Stomach (tissue), 19 donors: ENCODE measurements at places on chromosomes 13 and 19.

- no peaks in the 10 kb centered on the region for H3K36me3 ChIP-seq
- H3K27ac ChIP-seq, result peak overlapping the region; percentile 39
- DNase-seq, result peak; percentile 46
- peaks cover 14% of the 10 kb centered on the region for H3K4me1 ChIP-seq
These were observed 3.4 kb downstream of the CADM4 start for GRCh38 chr19:43636121-43636683.

DNA sequence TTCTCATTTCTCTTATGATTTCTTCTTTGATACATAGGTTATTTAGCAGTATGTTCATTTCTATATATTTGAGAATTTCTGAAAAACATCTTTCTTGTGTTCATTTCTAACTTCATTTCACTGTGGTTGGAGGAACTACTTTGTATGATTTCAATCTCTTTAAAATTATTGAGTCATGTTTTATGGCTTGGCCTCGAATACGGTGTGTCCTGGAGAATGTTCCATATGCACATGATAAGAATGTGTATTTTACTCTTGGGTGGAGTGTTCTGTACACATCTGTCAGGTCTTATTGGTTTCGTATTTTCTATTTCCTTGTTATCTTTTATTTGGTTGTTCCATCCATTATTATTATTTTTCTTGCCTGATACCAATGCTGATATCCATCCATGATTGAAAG lies 22.9 kb downstream of the DNM2 start:
- H3K27me3 ChIP-seq, result no peaks in the 10 kb centered on the region
- peaks cover 88% of the 10 kb centered on the region for H3K4me1 ChIP-seq
- H3K4me3 ChIP-seq, result no peak overlapping the region
- peaks cover under 1% of the 10 kb centered on the region for H3K36me3 ChIP-seq
- peak; percentile 66 for DNase-seq

DNA sequence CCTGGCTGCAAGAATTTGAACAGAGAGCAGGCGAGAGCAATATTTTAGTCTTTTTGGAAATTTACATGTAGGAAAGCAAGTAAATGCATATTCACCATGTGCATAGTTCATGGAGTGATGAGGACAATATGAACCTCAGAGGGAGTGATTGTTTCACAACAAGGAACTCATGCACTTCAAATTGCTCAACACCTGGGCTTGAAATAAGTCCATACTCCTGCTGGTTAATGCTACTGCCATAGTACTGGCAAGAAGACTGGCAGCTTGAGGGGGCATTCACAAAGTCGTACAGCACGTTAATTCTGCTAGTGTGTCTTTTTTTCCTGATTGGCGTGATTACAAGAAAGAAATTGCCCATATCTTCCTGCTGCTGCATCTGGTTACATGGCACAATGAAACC lies 267.6 kb downstream of the PCDH17 start:
- no peaks in the 10 kb centered on the region for H3K36me3 ChIP-seq
- H3K27me3 ChIP-seq, result no peaks in the 10 kb centered on the region
- no peaks in the 10 kb centered on the region for H3K4me1 ChIP-seq
- no peak for DNase-seq
- no peak overlapping the region for H3K27ac ChIP-seq

DNA sequence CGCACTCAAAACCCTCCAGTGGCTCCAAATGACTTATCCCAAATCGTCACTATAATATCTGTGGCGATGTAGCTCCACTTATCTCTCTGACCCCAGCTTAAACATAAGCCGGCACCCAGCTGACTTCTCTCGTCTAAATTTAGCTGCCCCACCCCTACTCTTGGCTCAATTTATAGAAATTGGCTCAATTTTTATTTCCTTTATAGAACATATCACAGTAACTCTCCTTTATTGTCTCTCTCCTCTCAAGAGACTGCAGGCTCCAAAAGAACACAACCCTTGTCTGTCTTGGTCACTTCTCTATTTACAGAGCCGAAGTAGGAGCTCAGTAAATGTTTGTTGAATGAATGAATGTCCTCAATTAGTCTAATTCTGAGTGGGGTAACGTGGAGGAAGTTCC lies 805 bp downstream of the ZNF784 start:
- H3K27me3 ChIP-seq, result no peaks in the 10 kb centered on the region
- H3K27ac ChIP-seq, result peak overlapping the region; percentile 94
- DNase-seq, result no peak
- H3K36me3 ChIP-seq, result peaks cover 19% of the 10 kb centered on the region

DNA sequence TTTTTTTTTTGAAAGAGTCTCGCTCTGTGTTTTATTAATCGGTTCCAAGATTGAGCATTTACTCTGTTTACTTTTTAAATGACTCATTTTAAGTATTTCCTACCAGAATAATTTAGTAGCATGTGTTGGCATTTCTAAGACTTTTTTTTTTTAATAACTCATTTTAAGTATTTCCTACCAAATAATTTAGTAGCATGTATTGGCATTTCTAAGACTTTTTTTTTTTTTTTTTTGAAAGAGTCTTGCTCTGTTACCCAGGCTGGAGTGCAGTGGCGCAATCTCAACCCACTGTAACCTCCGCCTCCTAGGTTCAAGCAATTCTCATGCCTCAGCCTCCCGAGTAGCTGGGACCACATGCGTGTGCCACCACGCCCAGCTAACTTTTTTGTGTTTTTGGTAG lies 13.1 kb downstream of the SETDB2 start:
- DNase-seq, result no peak
- H3K4me3 ChIP-seq, result no peak overlapping the region
- no peak overlapping the region for H3K27ac ChIP-seq
- peaks cover 15% of the 10 kb centered on the region for H3K4me1 ChIP-seq
- H3K36me3 ChIP-seq, result peaks cover 18% of the 10 kb centered on the region

- H3K27ac ChIP-seq, result no peak overlapping the region
- no peak overlapping the region for H3K4me3 ChIP-seq
- DNase-seq, result no peak
- peaks cover 12% of the 10 kb centered on the region for H3K27me3 ChIP-seq
- no peaks in the 10 kb centered on the region for H3K36me3 ChIP-seq
- H3K4me1 ChIP-seq, result peaks cover 3% of the 10 kb centered on the region
These were observed 11.9 kb upstream of the NOTCH3 start for GRCh38 chr19:15212711-15213110.

DNA sequence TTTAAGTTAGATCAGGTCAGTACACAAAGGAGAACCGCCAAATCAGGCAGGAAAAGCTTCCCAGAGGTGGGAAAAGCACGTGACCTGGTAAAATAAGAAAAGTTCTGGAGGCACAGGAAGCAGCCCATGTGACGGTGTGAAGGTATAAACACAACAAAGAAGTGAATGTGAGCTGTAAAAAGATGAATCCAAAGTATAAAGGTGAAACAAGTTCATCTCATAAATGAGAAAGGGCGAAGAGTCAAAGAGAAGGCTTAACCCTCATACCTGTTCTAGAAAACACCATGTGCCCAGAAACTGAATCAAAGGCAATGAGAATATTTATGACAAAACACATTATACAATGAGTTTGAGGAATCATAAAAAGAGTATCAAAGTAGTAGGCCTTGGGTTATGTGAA lies 47.0 kb downstream of the USP12 start:
- H3K27ac ChIP-seq, result no peak overlapping the region
- H3K4me1 ChIP-seq, result peaks cover 41% of the 10 kb centered on the region
- H3K4me3 ChIP-seq, result no peak overlapping the region
- no peaks in the 10 kb centered on the region for H3K27me3 ChIP-seq
- no peaks in the 10 kb centered on the region for H3K36me3 ChIP-seq

DNA sequence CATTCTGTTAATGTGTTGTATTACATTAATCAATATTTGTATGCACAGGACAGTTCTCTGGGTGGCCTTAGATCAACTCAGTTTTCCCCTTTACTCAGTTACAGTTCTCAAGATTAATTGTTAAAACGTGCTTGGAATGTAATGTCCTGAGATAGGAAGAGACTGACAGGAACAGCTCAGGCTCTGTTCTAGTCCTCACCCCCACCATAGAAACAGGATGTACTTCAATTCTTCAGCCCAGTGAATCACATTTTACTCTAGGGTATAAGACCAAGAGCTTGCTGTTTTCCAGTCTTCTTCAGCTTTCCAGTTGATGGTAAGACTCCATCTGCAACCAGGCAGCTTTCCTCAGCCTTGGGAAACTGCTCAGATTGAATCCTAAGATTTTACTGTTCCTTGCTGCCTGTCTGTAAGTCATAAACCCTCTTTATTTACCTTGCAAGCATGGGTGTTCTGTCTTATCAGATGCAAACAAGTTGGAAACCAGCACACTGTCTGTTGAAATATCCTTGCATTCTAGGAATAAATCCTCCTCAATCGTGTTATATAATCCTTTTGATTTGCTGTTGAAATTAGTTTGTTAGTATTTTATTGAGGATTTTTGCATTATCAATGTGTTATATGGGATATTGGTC lies 836.9 kb upstream of the PCDH9 start:
- no peaks in the 10 kb centered on the region for H3K36me3 ChIP-seq
- no peak overlapping the region for H3K27ac ChIP-seq
- H3K27me3 ChIP-seq, result no peaks in the 10 kb centered on the region
- H3K4me1 ChIP-seq, result no peaks in the 10 kb centered on the region
- no peak for DNase-seq

DNA sequence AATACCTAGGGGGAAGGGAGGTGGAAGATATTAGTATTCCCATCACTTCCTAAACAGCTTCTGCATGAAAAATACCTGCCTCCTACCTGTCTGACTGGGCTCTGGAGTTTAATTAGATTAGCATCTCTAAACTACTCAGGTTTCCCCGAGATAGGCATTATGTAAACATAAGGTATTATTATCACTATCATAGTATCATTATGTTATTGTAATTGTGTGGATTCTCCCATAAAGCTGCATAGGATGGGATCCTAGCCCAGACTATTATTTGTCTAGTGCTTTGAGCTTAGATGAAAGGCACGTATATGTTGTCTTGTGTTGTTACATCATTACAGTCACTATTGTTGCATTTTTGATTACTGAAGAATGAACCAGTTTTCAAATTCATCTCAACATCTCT lies 115.2 kb upstream of the SOX21 start:
- no peak for DNase-seq
- H3K4me1 ChIP-seq, result no peaks in the 10 kb centered on the region
- no peak overlapping the region for H3K27ac ChIP-seq
- H3K27me3 ChIP-seq, result no peaks in the 10 kb centered on the region
- no peaks in the 10 kb centered on the region for H3K36me3 ChIP-seq
- no peak overlapping the region for H3K4me3 ChIP-seq

DNA sequence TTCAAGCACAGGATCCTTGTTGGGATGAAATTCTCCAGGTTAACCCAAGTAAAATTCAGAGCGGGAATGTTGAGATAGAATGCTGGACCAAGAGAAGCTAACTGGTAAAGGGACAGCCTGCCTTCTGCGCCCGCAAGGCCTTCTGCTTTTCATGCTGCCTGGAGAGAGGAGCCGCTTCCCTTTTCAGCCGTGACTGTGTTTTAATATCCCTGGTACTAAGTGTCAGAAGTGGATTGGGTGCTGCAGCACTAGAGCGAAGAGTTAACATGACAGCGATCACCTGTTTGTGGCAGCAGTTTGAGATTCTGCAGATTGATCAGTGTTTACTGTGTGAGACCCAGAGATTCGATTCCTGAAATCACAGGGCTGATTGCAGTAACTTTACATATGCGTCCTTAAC lies 197.4 kb upstream of the ZNF536 start:
- no peaks in the 10 kb centered on the region for H3K4me1 ChIP-seq
- no peaks in the 10 kb centered on the region for H3K36me3 ChIP-seq
- H3K27ac ChIP-seq, result no peak overlapping the region
- H3K4me3 ChIP-seq, result no peak overlapping the region
- H3K27me3 ChIP-seq, result no peaks in the 10 kb centered on the region

- no peak overlapping the region for H3K4me3 ChIP-seq
- H3K27ac ChIP-seq, result peak overlapping the region; percentile 80
- H3K4me1 ChIP-seq, result peaks cover 33% of the 10 kb centered on the region
- no peaks in the 10 kb centered on the region for H3K36me3 ChIP-seq
- DNase-seq, result peak; percentile 57
- H3K27me3 ChIP-seq, result no peaks in the 10 kb centered on the region
These were observed 15.6 kb downstream of the RHPN2 start for GRCh38 chr19:33048806-33049676.

- H3K27me3 ChIP-seq, result no peaks in the 10 kb centered on the region
- no peak overlapping the region for H3K27ac ChIP-seq
- peak; percentile 56 for DNase-seq
- peaks cover 37% of the 10 kb centered on the region for H3K4me1 ChIP-seq
- H3K4me3 ChIP-seq, result no peak overlapping the region
- H3K36me3 ChIP-seq, result peaks cover 2% of the 10 kb centered on the region
These were observed 25.2 kb downstream of the CRTC1 start for GRCh38 chr19:18708452-18709231.

DNA sequence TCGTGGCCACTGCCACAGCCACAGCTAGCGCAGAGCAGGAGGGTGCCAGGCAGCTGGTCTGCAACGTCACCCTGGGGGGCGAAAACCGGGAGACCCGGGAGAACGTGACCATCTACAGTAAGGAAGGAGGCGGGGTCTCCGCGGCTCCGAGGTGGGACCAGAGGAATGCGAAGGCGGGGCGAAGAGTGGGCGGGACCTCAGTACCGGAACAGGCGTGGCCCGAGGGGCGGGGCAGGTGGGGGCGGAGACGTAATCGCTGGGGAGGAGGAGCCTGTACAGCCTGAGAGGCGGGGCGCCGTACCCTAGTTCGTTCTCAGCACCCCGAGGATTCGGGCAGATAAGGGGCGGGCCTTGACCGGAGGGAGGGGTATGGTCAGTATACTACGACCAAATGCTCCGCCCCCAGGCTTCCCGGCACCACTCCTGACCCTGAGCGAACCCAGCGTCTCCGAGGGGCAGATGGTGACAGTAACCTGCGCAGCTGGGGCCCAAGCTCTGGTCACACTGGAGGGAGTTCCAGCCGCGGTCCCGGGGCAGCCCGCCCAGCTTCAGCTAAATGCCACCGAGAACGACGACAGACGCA lies 2.5 kb downstream of the ICAM5 start:
- peaks cover 91% of the 10 kb centered on the region for H3K4me1 ChIP-seq
- H3K36me3 ChIP-seq, result no peaks in the 10 kb centered on the region

GRCh38 chr13:29520671-29521070 lies 74.8 kb downstream of the SLC7A1 start:
- no peaks in the 10 kb centered on the region for H3K27me3 ChIP-seq
- H3K36me3 ChIP-seq, result peaks cover 35% of the 10 kb centered on the region

- no peaks in the 10 kb centered on the region for H3K4me1 ChIP-seq
- H3K36me3 ChIP-seq, result no peaks in the 10 kb centered on the region
- no peak overlapping the region for H3K4me3 ChIP-seq
- peak; percentile 50 for DNase-seq
- no peaks in the 10 kb centered on the region for H3K27me3 ChIP-seq
These were observed 238.5 kb upstream of the STARD13 start for GRCh38 chr13:33524086-33524485.
